ENCODE measurements at places on chromosomes 7 and 10. TPM values are rescaled to one million over a fixed set of nuclear protein-coding genes. Genes with fewer than 3 reads are reported as not detected.

DNA sequence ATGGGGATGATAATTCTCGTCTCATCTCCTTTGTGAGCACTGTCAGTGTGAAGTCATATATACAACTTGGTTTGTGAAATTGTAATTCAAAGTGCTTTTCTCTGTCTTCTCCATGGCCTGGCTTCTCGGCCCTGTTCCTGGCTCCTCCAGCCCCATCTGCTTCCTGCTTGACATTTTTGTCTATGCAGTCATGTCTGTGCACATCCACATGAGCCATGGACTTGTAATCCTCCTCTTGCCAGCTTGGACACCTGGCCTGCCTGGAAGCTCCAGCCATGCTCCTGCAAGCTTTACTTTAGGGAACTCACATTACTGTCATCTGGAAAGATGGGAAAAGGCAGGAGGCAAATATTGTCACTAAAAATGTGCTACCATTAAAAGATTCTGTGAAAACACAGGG lies 576.0 kb upstream of the DPP6 start:
- DNase-seq = no peak

GRCh38 chr7:73451780-73452398 lies 18.3 kb downstream of the FZD9 start:
- peak; percentile 68 for DNase-seq

GRCh38 chr7:90346336-90347125 lies at the start of gene GTPBP10:
GTPBP10 (plus strand) TSS chr7:90346716; CDS start chr7:90346742, 26 bp downstream.
- peak; percentile 97 for DNase-seq

GRCh38 chr7:151070574-151070960 lies 10.0 kb downstream of the FASTK start:
- no peak for DNase-seq

DNA sequence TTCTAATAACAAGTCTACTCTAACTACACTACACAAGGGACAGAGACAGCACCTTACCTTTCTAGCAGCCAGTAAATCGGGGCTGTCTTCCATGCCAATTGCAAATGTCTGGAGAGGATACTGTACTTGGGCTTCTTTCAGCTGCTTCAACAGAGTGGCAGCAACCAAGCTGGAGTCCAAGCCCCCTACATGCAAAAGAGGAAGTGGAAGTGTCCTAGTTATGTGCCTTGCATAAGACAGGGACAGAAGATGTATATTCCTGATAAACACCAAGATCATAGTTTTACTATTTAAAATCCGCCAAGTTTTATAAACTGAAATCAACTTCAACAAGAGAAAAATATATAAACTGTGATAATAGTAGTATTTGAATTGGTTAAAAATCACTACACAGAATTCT lies 14.0 kb downstream of the ASNS start:
- no peak for DNase-seq

The EPHB6 gene
- polyA plus RNA-seq = 0.86 TPM

DNA sequence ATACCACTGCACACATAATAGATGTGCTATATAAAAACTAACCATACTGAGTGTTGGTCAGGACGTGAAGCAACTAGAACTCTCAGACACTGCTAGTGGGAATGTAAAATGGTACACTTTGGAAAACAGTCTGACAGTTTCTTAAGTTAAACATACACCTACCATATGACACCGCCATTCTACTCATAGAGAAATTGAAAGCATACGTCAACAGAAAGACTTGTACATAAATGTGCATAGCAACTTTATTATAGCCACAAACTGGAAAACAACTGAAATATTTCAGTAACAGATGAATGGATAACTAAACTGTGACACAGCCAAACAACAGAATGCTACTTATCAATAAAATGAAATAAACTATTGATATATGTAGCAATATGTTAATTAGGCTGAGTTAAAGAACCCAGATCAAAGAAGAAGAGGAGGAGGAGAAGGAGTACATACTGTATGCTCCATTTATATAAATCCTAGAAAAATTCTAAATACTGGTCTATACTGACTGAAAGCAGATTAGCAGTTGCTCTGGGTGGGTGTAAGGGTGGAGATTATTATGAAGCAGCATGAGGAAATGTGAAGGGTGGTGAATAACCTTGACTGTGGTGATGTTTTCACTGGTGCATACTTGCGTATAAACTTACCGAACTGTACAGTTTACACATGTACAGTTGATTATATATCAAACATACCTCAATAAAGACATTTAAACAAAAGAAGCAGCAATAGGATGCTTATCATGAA lies 48.6 kb downstream of the ARHGAP21 start:
- DNase-seq = no peak

The RELN gene
- polyA plus RNA-seq = 0.22 TPM

- no peak for DNase-seq
These were observed 559.9 kb downstream of the INHBA start for GRCh38 chr7:41142904-41143473.

DNA sequence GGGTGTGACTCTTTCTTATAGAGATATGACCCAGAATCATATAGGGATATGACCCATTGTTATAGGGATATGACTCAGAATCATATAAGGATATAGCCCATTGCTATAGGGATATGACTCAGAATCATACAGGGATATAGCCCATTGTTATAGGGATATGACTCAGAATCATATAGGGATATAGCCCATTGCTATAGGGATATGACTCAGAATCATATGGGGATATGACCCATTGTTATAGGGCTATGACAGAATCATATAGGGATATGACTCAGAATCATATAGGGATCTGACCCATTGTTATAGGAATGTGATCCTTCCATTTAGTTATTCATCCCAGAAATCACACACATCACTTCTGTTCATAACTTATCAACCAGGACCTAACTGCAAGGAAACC lies 312.2 kb upstream of the ADARB2 start:
- DNase-seq = no peak

DNA sequence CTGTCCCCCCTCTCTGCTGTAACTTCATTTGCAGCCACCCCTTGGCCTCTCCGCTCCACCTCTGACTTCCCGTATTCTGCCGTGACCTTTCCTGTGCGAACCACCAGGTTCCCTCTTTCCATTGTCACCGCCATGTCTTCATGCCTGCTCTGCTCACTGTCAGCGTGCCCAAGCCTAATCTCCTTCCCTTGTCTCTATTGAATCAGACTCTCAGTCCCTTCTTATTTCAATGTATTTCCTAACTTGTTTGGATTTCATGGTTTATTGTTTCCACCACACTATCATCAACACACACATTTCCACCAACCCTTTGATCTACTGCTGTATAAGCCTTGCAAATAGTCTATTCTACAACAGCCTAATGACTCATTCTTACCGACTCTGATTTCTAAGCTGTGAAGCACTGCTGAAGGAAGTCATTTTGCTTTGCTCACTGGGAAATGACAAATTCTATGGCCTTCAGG lies 30.0 kb upstream of the INHBA start:
- peak; percentile 62 for DNase-seq

The CPN1 gene
- not detected for polyA plus RNA-seq

DNA sequence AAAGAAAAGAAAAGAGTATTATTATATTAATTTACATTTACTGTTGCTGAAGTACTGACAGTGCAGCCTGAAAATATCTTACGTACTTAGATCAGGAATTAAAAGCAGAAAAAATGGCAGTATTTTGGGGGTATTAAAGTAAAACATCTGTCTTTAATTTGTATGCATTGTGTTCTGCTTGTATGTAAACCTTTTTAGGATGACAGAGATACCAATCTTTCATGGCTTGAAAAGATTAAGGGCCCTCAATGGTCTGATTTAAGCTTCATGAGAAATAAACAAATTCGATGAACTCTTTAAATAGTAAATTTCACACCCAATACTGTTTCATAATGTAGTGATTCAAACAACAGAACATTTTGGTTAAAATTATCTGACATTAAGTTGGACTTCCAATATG lies 116.3 kb downstream of the MLLT10 start:
- no peak for DNase-seq
